Frontal cortex (tissue), 4 donors: ENCODE measurements at places on chromosomes 2 and 18. TPM values are rescaled to one million over a fixed set of nuclear protein-coding genes. Genes with fewer than 3 reads are reported as not detected.

DNA sequence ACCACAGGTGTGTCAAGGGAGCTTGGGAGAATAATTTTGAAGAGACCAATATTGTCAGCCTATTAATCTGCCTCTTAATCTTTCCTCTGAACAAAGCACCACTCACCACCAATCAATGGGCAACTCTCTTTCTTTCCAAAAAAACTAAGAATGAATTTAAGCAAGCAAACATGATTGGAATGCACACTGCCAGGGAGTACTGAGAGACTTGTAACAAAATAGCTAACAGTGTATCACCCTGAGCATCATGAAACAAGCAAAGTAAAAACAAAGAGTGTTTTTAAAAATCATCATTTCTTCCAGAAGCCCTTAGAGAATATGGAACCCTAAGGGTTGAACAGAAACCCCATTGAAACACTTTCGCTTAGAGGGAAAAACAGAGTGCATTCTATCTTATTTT lies 299.7 kb downstream of the DSEL start:
- DNase-seq, result no peak

DNA sequence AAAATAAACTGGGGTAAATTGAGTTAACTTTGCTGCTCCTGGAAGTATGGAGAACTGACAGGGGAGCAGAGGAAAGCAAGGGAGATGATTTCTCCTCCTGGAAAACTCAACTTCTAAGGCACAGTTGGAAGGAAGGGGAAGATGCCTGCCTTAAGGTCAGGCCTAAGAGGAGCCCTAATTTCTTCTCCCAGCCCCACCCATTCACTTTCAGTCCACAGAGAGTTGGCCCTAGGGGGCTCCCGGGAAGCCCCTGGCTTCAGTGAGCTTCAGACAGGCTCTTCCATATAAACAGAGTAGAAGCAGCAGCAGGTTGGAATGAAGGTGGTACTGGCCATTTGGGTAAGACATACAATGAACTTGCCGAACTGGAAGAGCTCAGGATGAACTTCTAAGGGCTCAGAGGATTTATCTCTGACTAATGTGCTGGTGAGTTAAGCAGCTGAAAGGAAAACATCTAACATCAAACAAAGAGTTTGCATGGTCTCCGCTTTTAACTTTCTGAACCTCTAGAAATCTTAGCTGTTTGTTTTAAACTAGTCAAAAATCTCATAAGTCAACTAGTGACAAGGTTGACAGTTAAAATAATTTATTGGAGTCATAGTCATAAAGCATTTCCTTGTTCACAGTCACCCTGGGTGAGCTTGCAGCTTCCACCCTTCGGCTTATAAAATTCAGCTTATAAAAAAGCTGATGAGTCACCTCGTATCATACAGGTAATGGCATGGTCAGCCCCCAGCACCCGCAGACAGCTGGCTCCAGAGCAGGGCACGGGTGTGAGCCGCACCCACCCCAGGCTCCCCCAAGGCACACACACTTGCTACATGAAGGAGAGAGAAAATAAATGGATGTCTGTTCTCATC lies 9.8 kb downstream of the MALL start:
- DNase-seq, result no peak

DNA sequence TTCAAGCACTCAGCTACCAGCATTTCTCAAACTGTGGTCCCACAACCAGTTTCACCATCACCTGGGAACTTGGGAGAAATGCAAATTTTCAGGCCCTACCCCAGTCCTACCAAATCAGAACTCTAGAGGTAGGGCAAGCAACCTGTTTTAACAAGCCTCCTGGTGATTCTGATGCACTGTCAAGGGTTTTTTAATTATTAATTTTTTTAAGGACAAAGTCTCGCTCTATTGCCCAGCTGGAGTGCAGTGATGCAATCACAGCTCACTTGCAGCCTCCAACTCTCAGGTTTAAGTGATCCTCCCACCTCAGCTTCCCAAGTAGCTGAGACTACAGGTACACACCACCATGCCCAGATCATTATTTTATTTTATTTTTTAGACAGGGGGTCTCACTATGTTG lies 7.8 kb downstream of the ACMSD start:
- no peak for DNase-seq

DNA sequence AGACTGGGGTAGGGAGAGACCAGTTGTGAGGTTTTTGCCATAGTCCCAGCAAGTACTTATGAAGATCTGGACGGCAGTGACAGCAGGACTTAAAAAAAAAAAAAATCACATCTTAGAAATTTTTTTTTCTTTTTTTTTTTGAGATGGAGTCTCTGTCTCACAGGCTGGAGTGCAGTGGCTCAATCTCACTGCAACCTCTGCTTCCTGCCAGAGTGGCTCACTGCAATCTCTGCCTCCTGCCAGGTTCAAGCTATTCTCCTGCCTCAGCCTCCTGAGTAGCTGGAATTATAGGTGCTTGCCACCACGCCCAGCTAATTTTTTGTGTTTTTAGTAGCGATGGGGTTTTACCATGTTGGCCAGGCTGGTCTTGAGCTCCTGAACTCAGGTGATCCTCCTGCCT lies 22.4 kb upstream of the STAT4 start:
- no peak for DNase-seq

- no peak for DNase-seq
Observed at GRCh38 chr18:55275039-55275901, 312.7 kb downstream of the TCF4 start.

GRCh38 chr2:72913486-72914205 lies 3.7 kb upstream of the EMX1 start:
- no peak for DNase-seq

DNA sequence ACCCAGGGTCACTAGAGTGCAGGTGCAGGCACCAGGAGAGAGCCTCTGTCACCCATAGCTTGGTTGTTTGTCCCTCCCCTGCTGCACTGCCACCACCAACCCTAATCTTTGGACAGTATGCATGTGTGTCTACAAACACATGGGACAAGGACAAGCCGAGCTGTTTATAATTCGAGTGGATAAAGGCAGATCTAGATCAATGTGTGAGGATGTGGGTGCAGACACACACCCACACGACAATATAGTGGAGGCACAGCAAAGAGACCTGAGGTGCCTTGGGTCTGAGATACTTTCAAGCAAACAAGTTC lies 199.2 kb downstream of the TNS1 start:
- no peak for DNase-seq

DNA sequence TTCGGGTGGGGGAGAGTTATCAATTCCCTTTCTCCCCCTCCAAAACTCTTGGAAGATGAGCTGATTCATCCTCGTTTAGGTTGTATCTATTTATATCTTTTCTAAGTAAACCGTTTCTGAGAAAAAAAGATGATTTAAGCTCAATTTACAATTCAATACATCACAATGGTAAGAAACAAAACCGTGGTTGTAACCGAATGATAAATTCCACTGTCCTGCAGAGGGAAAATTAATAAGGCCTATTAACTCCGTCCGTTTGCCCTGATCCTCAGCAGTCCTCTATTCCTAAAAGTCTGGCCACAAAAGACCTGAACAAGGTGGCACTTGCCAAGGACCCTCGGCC lies 286.2 kb downstream of the TCF4 start:
- DNase-seq, result no peak

GRCh38 chr18:63271148-63271547 lies 48.4 kb downstream of the BCL2 start:
- no peak for DNase-seq

GRCh38 chr2:23128684-23129292 lies 256.2 kb upstream of the KLHL29 start:
- DNase-seq, result no peak

DNA sequence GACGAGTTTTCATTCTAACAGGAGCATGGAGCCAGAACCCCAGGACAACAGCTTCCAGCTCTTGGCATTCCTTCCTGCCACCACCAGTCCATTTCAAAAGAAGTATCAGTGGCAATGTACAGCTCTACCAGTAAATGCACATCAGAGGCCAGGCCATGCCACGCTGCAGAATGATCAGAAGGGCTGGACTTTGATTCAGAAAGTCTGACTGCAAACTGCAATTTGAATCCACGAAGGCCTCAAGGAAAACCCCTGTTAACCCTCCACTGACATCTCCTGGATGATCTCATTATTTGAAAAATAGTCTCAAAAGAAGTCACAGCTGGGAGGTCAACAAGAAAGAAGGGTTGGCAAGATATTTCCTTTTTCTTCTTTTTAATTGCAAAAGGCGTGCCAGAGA lies 119.2 kb downstream of the MYO5B start:
- no peak for DNase-seq

GRCh38 chr2:39568116-39568515 lies 97.6 kb upstream of the TMEM178A start:
- no peak for DNase-seq

- no peak for DNase-seq
Observed at GRCh38 chr18:2627821-2628276, 27.7 kb upstream of the SMCHD1 start.

DNA sequence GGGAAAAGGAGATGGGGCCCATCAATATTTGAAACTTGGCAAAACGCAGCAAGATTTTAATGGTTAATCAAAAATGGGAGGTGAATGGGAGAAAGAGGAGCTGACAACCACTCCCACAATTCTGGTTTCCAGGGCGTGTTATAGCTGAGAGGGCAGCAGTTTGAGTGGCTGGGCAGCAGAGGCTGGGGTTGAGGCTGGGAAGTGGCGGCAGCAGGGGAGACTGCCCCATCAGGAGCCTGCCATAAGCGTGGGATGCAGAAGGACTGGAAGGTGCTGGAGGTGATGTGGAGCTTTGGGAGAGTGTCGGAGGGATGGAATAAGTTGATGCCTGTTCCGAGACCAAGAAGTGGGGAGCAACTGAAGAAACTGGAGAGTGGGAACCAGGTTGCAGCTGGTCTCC lies 48.9 kb upstream of the SH3RF3 start:
- no peak for DNase-seq

GRCh38 chr2:33497221-33497650 lies 20.8 kb downstream of the RASGRP3 start:
- no peak for DNase-seq

DNA sequence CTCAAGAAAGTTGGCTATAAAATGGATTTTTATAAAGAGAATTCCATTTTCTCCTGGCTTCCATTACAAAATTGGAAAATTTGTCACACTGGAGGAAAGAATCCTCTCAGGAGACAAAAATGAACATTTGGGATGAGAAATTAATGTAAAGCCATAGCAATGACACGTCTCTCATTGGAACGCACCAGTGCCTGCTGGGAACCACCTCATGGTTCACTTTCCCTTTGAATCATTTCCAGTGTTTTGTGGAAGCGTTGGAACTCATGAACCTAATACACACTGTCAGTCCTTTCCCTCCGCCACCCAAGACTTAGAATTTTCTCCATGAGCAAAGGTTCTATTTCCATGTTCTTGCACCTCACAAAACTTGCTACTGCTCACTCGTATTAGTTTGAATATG lies 21.0 kb upstream of the NRP2 start:
- DNase-seq, result no peak

DNA sequence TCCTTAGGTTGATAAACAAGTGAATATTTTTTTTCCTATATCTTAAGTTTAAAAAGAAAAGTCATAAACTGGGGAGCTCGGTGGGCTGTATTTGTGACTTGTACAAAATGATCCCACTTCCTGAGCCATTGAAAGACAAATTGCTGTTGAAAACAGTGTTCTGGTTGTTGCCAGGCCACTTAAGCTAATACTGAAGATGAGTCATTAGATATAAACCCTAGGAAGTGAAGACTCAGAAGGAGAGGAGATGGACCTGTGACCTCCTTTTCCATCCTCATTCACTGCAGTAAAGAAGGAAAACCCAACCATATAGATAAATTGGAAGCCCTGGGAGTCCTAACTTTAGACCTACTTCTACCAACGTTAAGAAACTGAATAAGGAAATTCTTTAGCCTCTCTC lies 46.2 kb upstream of the SERPINE2 start:
- no peak for DNase-seq

- no peak for DNase-seq
Observed at GRCh38 chr2:150122871-150123613, 364.4 kb downstream of the RND3 start.

- no peak for DNase-seq
Observed at GRCh38 chr2:14722904-14723570, 90.5 kb downstream of the LRATD1 start.

GRCh38 chr2:66695226-66695735 lies 260.4 kb downstream of the MEIS1 start:
- no peak for DNase-seq

DNA sequence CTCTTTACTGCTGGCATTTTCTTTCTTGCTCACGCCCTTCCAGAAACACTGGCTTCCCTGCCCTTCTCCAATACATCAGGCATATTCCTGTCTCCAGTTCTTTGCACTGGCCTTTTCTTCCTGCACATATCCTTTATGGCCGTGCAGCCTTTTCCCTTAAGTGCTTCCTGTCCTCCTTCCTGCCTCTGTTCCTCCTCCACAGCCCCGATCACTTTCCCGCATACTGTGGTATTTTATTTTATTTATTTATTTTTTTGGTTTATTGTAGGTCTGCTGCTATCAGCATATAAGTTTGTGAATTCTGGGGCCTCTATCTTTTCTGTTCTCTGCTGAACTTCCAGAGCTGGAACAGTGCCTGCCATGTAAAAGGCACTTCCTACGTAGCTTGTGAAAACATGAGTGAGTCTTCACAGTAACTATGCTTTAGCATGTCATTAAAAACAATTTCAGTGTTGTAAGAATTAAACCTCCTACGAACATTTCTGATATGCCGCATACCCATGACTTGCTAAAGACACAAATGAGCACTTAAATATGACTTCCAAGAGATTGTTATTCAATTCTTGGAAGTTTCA lies 289.1 kb downstream of the TRIB2 start:
- no peak for DNase-seq

Gene ABCG5
- total RNA-seq, result not detected

Gene ALPG
- total RNA-seq, result not detected

Gene TWIST2
- not detected for total RNA-seq

Gene TXNDC9
- 51.8 TPM for total RNA-seq

Gene SLC11A1
- total RNA-seq, result 0.82 TPM

Gene SP140
- 0.82 TPM for total RNA-seq

Gene PRKAG3
- not detected for total RNA-seq

Gene CYTIP
- 2.9 TPM for total RNA-seq

Gene SLC16A14
- 62.0 TPM for total RNA-seq

Gene LIMS1
- 11.8 TPM for total RNA-seq
